ENCODE measurements at places on chromosomes 7 and 10. TPM values are rescaled to one million over a fixed set of nuclear protein-coding genes. Genes with fewer than 3 reads are reported as not detected.
A peak's percentile ranks its signal among the peaks of the same experiment; 100 is the strongest.

The DYNC1I1 gene
- total RNA-seq, result 6.7 TPM

The TIMM23B gene
- total RNA-seq, result 15.8 TPM

The MKX gene
- 0.68 TPM for total RNA-seq

The RAB19 gene
- not detected for total RNA-seq

The CNPY1 gene
- not detected for total RNA-seq

DNA sequence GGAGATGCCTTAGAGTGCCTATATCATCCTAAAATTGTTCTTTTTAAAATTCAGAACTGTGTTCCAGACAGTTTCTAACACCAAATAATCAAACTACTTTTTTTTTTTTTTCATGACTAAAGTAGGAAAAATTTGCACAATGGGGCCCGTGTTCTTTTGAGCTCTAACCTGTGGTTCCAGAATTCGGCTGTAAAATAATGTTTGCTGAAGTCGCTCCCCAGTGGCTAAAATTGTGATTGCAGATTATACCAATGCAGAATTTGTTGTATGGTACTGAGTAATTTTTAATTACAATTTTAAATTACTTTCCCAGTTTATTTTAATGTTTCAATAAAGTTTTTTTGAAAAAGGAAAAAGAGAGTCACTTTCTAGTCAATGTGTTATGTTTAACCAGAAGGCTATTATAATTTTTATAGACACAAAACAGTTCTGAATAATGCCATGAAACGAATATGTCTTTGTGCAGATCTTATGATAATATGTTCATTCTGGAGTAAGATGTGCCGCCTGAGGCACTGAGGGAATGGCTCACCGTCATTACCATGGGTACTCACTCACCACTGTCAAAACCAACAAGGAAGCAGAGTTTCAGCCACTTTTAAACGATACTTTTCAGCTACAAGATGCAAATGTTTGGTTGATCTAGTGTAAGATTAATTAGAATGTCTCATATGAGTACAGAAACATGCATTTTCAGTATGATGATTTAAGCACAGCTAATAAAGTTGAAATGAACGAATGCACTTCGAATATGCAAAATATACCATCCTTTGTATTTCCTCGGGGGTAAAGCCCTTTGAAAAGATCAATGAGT is 173.6 kb downstream of the PRKCQ start:
- peaks cover 14% of the 10 kb centered on the region for H3K4me1 ChIP-seq
- H3K27ac ChIP-seq, result no peak overlapping the region
- DNase-seq, result no peak
- H3K36me3 ChIP-seq, result no peaks in the 10 kb centered on the region
- no peak overlapping the region for H3K4me3 ChIP-seq

- peaks cover 12% of the 10 kb centered on the region for H3K4me1 ChIP-seq
- no peak for DNase-seq
- H3K27me3 ChIP-seq, result peaks cover 35% of the 10 kb centered on the region
- peak overlapping the region; percentile 75 for H3K27ac ChIP-seq
- no peaks in the 10 kb centered on the region for H3K36me3 ChIP-seq
- H3K4me3 ChIP-seq, result peak overlapping the region; percentile 50
Measured at GRCh38 chr7:15686957-15687545, 568 bp upstream of the MEOX2 start.

DNA sequence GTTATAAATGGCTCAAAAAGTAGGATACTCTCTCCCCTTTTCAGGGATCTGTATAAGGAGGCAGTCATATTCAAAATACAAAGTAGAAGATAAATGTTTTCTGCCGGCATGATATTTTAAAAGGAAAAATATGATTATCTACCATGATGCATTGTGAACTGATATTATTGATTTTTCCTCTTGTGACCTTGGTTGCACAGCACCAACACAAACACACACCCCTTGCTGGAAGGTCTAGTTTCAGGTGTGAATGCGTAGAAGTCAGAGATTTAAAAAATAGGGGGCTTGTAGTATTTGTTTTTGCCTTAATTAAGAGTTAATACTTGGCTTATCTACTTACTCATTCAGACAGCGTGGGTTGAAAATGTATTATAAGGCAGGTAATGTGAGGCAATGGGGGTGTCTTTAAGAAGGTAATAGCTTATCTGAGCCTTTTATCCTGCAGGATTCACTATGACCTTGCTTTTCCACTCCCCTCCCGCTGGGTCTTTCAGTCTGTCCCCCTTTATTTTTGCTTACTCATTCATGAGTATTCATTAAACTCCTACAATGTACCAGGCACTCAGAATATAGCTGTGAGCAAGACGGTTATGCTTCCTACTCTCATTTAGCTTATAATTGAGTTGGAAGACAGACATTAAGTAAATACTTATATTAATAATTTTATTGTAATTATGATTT is 390.6 kb downstream of the SDK1 start:
- H3K36me3 ChIP-seq, result no peaks in the 10 kb centered on the region
- H3K4me1 ChIP-seq, result no peaks in the 10 kb centered on the region
- no peaks in the 10 kb centered on the region for H3K27me3 ChIP-seq
- no peak overlapping the region for H3K27ac ChIP-seq
- no peak for DNase-seq

GRCh38 chr7:122902751-122903495 is 16.7 kb upstream of the CADPS2 start:
- H3K4me3 ChIP-seq, result no peak overlapping the region
- no peaks in the 10 kb centered on the region for H3K36me3 ChIP-seq
- DNase-seq, result no peak
- H3K27me3 ChIP-seq, result no peaks in the 10 kb centered on the region

DNA sequence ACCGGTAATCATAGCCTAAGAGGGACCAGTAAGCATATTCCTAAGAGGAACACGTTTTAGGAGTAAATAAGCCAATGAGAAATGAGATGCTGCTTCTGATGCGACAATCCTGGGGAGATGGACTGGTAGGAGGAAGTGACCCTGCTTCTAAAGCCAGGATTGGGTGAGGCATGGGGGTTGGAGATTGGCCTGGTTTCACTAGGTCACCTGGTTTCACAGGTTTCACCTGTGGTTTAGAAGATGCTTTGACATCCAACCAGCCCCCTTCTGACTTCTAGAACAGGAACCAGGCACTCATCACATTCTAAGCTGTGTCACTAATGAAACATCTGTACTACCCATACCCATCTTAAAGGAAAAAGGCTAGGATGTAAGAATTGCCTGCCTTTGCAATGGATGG is 53.0 kb upstream of the BAMBI start:
- no peak for DNase-seq
- peaks cover 10% of the 10 kb centered on the region for H3K36me3 ChIP-seq
- H3K4me3 ChIP-seq, result no peak overlapping the region
- peaks cover 7% of the 10 kb centered on the region for H3K4me1 ChIP-seq
- H3K27me3 ChIP-seq, result no peaks in the 10 kb centered on the region
- no peak overlapping the region for H3K27ac ChIP-seq

DNA sequence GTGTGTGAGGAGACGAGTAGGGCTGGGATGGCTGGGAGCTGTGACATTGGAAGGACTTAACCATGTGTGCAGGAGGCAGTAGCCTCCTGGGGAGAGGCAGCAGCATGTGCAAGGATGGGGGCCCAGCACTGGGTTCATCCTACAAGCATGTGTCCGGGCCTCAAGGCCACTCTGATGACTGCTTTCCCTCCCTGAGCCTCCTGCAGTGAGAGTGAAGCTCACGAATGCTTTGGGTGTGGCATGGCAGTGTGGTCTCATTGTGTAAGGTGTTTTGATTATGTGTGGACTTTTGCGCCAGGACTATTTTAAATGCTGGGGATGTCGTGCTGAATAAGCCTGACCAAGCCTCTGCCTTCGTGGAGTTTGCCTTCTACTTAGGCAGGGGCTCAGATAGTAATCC is 122.0 kb upstream of the INSYN2A start:
- no peak for DNase-seq
- no peaks in the 10 kb centered on the region for H3K36me3 ChIP-seq
- no peak overlapping the region for H3K4me3 ChIP-seq
- no peaks in the 10 kb centered on the region for H3K27me3 ChIP-seq

- peaks cover 22% of the 10 kb centered on the region for H3K36me3 ChIP-seq
- no peaks in the 10 kb centered on the region for H3K27me3 ChIP-seq
- H3K4me3 ChIP-seq, result no peak overlapping the region
- no peaks in the 10 kb centered on the region for H3K4me1 ChIP-seq
Measured at GRCh38 chr10:5904227-5904626, 14.2 kb downstream of the FBH1 start.

GRCh38 chr7:121513105-121513504 is 117.0 kb upstream of the FAM3C start:
- H3K36me3 ChIP-seq, result no peaks in the 10 kb centered on the region
- no peaks in the 10 kb centered on the region for H3K27me3 ChIP-seq
- H3K4me3 ChIP-seq, result no peak overlapping the region
- H3K27ac ChIP-seq, result no peak overlapping the region

DNA sequence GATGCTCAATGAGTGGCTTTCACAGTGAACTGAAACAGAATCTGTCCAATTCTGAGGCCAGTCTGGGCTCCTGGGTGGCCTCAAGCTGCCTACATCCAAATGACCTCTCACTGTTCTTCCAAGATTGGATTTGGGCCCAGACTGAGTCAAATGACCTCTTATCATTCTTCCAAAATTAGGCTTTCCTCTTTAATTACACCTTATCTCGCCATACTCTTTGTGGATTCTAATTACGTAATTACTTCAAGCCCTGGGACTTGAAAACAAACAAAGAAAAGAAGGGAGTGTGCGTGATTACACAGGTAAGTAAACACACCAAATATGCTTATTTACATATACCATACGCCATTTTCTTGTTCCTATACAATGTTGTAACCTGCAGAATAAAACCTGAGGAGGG is 18.8 kb downstream of the SORBS1 start:
- H3K4me3 ChIP-seq, result no peak overlapping the region
- H3K36me3 ChIP-seq, result no peaks in the 10 kb centered on the region
- H3K27me3 ChIP-seq, result no peaks in the 10 kb centered on the region
- no peaks in the 10 kb centered on the region for H3K4me1 ChIP-seq
- H3K27ac ChIP-seq, result no peak overlapping the region

DNA sequence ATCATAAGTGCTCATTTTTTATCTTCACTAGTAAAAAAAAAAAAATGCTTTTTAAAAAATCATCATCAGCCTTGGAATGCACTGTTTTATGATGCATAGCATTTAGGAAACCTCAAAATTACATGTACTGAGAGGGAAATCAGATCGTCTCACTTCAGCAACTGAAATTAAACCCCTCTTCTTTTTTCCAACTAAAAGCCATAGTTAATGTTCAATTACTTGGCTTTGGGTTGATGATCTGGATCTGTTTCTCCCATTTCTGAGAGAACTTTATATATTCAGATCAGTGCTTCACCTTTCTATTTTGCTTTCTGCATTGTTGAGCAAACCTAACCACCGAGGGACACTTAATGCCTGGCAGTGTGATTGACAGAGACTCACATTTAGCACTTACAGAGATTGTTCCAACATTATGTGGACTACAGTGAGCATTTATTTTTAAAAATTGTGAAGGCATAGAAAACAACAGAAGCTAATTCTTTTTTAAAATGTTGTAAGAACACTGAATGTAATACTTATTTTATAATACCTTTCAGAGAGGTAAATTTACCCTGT is 678.4 kb downstream of the PHTF2 start:
- H3K27ac ChIP-seq, result no peak overlapping the region
- H3K36me3 ChIP-seq, result no peaks in the 10 kb centered on the region
- no peak overlapping the region for H3K4me3 ChIP-seq

- no peak for DNase-seq
- H3K36me3 ChIP-seq, result no peaks in the 10 kb centered on the region
- peak overlapping the region; percentile 48 for H3K4me3 ChIP-seq
- H3K27me3 ChIP-seq, result peaks cover 50% of the 10 kb centered on the region
Measured at GRCh38 chr10:14173706-14174594, 156.8 kb downstream of the FRMD4A start.
